GM13977 (cell line): ENCODE measurements at places on chromosomes 1 and 21.

DNA sequence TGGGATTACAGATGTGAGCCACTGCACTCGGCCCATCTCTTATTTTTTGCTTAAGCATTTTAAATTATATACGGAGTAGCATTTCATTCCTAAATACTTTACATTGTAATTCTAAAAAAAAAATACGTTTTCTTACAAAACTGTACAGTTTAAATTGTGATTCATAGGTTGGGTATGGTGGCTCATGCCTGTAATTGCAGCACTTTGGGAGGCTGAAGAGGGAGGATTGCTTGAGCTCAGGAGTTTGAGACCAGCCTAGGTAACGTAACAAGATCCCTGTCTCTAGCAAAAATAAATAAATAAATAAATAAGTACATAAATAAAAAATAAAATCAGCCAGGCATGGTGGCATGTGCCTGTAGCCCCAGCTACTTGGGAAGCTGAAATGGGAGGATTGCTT, 24.6 kb downstream of the TBCE start:
- DNase-seq: no peak

GRCh38 chr21:24910591-24910990, 696.7 kb downstream of the MRPL39 start:
- DNase-seq: no peak

DNA sequence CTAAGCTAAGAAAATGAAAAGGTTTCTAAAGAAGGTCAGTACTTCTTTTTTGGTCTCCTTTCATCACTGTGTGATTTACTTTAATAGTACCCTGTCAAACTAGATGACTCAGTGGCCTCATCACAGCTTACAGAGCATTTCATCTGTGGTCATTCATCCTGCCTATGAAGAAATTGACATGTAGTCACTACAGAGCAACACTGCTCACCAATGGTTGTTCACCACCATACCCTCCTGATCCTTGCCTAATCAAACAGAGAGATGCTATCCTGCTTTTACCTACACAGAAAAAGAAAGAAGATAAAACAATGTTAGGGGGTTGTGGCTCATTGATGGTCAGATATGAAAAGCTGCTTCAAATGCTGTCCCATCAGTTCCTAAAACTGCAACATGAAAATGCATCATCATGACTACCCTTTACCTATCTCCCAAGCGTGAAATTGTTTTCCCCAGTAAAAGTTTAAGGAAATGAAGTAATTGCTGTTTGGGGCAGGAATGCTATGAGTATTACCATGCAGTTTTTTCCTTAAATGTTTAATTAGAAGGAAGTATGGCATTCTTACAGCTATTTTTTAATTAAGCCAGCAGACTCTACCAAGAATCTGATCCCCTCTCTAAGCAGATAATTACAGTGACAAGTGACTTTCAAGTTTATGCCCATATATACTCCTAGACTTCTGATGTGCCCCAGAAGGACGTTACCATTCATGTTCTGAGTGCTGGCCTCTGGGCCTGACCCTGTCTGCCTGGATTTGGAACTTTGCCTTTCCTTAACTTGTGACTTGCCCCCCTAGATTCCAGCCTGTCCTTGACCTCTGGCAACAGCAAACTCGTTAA, 46.1 kb upstream of the FBXO28 start:
- no peak for DNase-seq

DNA sequence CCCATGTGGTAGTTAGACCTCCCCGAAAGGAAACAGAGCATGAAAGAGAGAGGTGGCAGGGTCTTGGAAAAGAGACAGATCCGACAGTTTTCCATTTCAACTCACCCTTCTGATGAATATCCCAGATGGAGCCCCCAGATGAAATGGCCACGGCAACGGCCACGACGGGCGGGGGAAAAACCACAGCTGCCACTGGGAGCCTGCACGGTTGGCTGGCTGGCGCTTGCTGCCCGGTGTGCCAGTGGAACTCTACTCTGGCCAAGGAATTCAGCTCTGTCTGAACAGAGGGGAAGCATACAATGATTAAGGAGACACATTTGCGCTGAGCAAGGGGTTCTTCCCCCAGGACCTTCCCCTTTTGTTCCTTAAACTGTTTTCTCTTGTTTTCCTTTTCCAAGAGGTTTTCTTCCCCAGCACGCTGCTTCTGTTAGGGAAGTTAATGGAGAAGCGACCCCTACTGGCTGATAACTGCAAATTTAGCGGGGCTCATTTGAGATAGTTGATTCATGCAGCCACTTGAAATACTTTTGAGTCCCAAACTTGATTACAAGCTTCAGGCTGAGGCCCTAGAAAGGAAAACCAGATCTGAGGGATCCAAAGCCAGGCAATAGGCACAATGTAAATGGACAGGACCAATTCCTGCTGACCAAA, 1122.5 kb downstream of the NCAM2 start:
- no peak for DNase-seq

- no peak for DNase-seq
Observed at GRCh38 chr1:19689085-19689757, 24.5 kb downstream of the HTR6 start.

DNA sequence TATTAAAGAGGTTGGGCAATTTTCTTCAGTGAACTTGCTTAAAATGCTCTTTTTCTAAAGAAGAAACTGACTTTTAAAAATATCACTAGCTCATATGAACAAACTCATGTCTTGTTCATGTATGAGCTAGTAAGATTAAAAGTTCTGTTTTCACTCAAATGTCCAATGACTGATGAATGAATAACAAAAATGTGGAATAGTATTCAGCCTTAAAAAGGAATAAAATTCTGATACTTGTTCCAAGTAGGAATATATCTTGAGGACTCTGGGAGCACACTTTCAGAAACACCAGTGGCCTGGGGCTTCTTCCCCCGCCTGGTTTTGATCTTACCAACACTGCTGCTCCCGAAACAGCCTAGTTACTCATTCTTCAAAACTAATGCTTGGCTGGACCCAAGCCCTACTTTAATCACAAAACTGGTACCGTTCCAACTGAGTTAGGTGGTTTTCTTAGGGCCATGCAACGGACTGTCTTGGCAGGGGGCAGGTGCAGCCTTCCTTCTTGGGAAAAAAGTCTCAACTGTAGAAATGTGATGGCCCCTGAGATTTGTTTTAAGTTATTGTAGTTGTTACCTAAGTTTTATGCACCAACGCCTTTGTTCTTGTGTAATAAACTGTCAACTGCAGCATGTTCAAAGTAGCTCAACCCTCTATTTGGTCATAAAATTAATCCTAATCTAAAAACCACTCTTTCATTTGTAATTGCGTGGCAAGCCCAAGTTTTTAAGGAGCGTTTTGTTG, 116.0 kb downstream of the ETS2 start:
- DNase-seq: no peak

GRCh38 chr1:81513796-81514354, 286.9 kb upstream of the ADGRL2 start:
- DNase-seq: no peak

GRCh38 chr1:234929369-234929768, 199.3 kb downstream of the TOMM20 start:
- no peak for DNase-seq

GRCh38 chr1:229596925-229597699, 28.8 kb downstream of the TAF5L start:
- DNase-seq: no peak

- DNase-seq: peak; percentile 40
Observed at GRCh38 chr21:29849735-29850176, 90.0 kb downstream of the GRIK1 start.

DNA sequence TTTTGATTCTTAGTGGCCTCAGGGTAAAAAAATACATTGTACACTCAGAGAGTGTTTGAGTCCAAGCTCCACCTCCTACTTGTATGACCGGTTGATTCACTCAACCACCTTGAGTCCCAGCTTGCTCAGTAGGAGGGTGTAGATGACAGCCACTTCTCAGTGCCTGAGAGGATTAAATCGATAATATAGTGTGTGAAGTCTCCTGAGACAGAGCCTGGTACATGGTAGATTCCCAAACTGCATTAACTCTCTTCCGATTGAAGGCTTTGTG, 38.4 kb downstream of the NCMAP start:
- no peak for DNase-seq

- no peak for DNase-seq
Observed at GRCh38 chr1:25821112-25821476, 1.3 kb downstream of the MTFR1L start.

GRCh38 chr1:236524895-236525184, 1.1 kb downstream of the LGALS8 start:
- DNase-seq: no peak

DNA sequence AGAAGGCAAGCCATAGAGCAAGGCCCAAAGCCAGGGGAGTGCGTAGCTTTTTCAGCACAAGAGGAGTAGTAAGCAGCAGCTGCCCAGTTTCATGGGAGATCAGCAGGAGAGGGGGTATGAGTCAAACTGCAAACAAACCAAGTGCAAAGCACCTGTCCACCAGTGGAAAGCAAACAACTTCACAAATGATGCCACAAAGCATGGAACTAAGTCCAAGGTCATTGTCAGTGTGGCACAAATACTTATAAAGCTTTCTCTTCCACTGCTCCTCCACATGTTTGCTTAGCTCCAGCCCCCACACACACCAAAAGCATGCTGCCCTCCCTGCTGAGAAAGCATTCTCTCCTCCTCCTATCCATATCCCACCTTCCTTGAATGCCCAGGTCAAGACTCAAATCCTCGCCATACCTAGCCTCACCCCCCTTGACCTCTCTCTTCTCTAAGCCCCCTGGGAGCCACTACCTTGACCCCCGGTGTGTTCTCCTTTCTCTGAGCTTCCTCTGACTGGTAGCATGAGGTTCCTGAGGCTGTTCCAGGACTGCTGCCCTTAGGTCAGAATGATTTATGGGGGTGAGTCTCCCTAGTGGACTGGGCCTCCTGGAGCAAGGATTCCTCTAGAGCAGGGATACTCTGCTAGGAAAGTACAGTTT, 70.4 kb downstream of the DMAP1 start:
- no peak for DNase-seq

- no peak for DNase-seq
Observed at GRCh38 chr1:159291424-159291823, 10.7 kb upstream of the FCER1A start.

DNA sequence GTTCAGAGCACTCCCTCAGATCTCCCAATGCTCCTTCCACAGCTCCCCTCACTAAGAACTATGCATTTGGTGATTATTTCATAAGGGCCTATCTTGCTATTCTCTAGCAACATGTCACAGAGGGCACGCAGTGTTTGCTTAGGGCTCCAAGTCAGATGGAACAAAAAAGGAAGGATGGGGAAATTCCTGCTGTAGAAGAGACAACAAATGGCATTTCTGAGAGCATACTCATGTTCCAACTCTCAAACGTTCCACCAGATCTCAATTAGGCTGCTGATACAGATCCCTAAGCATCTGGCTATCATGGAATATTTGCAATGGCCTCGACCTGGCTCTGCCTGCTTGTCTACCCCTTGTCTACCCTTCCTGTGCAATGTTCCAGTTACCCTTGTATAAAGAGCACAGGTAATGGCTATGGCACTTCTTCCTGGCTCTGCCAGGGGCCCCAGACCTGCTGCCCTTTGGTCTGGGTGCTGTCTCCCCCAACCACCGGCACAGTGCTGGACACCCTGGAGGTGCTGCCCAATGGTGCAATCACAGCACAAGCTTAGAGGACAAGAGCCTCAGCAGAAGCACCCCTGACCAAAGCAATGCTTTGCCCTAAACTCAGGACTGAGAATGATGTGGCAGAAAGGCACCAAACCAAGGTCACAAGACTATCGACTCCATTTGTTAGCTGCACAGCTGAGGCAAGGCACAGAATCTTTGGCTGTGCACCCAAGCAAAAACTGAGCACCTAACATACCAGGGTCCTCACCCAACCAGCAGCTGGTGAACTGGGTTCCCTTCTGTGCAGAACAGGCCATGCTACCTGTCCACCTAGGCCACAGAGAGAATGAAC, 3.6 kb downstream of the PARP1 start:
- DNase-seq: no peak

DNA sequence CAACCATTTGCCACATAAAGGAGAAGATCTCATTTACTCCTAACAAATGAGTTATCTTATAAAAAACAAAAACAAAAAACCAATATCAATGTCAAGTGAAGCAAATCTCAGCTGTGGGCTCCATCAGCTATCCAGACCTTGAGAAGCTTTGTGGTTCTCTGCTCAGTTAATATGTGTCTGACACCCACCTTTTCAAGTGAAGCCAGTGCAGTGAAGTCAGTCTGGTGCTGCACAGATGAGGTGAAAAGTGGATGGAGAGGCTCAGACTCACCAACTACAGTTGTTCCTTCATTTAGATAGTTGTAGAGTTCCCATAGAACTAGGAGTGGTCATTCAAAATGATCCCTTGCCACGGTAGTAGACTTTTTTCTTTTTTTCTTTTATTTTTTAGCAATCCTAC, 106.8 kb downstream of the NTNG1 start:
- DNase-seq: no peak

DNA sequence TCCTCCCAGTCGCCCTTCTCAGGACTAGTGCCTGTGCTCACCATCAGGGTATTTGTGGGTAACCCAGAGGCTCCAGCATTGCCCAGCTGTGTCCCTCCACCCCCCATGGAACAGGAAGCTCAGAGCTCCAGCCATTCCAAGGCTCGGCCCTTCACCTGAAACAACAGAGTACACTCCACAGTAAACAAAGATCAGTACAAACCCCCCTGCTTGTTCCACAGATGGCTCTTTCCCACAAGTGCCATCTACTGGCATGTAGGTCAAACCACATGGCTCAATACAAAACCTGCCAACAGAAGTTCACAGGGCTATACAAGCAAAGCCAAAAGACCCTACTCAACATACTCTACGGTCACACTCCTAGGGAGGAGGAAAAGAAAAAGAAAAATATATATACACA, 258.7 kb downstream of the AGBL4 start:
- DNase-seq: no peak

- peak; percentile 37 for DNase-seq
Observed at GRCh38 chr1:118984722-118985639, 3.2 kb downstream of the TBX15 start.

DNA sequence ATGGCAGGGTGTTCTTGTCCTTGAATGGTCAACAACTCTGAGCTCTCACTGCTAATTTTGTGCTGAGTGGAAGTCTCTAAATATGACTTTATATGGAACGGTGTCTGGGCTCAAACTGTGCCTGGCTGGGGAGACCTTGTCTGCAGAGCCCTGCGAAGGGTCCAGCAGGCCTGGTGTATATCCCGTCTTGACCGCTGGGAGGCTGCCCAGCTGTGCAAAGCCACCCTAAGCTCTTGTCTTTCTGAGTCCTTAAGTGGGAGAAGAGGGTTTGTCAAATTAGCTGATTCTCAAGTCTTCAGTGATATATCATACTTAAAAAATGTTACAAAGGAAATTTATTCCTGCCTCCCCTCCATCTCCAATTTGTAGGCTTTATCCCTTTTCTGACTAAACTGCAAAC, 198.7 kb downstream of the KCNJ6 start:
- DNase-seq: no peak

- no peak for DNase-seq
Observed at GRCh38 chr1:8711873-8712412, 105.5 kb downstream of the RERE start.

- no peak for DNase-seq
Observed at GRCh38 chr21:45356653-45357435, 48.1 kb upstream of the COL18A1 start.

GRCh38 chr1:240719953-240720700, 108.2 kb upstream of the GREM2 start:
- no peak for DNase-seq

GRCh38 chr1:164983023-164983650, 373.4 kb downstream of the LMX1A start:
- DNase-seq: no peak

GRCh38 chr1:232921381-232921780, 29.0 kb upstream of the NTPCR start:
- no peak for DNase-seq
